Hematopoietic multipotent progenitor cell treated with erythropoietin and hydrocortisone succinate and interleukin-3 and kit ligand, for 17 days (in vitro differentiated cells): ENCODE measurements at places on chromosomes 3 and 15.

GRCh38 chr3:113261626-113262303 is 50.4 kb downstream of the BOC start:
- no peak for DNase-seq

- no peak for DNase-seq
Observed at GRCh38 chr3:37492977-37493471, 318.6 kb upstream of the LRRFIP2 start.

DNA sequence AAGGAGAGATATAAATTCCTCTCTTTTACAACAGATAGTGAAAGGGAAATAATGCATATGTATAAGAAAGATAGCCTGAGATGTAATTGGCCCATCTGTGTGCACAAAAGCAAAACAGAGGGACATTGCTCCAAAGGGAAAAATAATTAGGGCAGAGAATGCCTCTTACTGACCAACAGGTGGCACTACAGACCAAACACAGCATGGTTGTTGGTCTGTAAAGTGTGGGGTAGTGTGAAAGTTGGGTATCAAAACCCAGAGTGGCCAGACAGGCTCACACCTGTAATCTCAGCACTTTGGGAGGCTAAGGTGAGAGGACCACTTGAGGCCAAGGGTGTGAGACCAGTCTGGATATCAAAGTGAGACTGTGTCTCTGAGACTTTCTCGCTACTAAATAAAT is 4.5 kb upstream of the TLNRD1 start:
- no peak for DNase-seq

DNA sequence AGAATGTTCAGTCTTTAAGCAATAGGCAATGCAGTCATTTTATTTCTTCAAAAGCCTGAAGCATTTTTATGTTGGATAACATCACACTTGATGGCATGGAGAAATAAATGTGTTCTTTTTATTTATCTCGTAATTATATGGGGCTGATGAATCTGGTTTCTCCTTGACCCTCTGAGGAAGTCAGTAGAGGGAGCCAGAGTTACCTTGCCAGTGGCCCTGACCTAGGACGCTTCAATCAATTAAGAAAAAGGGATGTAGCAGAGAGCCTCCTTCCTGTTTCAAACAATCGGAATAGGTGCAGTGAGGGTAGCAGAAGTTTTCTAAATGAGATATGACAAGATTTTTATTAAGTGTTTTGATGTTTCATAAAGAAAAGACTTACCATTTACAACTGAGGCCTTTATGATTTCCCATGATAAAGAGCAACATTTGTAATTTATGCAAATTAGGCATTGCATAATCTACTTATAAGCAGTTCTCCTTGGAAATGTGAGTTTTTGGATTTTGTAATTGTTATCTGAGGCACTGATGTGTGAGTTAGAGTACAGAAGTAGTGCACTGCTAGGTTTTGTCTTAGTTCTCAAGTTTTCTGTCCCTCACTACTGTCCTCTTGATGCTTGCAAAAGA is 129.1 kb downstream of the RAP2B start:
- DNase-seq: no peak

GRCh38 chr3:43017593-43018195 is 38.6 kb downstream of the GASK1A start:
- DNase-seq: no peak

GRCh38 chr3:159432682-159433340 is 555.8 kb upstream of the IL12A start:
- DNase-seq: no peak

DNA sequence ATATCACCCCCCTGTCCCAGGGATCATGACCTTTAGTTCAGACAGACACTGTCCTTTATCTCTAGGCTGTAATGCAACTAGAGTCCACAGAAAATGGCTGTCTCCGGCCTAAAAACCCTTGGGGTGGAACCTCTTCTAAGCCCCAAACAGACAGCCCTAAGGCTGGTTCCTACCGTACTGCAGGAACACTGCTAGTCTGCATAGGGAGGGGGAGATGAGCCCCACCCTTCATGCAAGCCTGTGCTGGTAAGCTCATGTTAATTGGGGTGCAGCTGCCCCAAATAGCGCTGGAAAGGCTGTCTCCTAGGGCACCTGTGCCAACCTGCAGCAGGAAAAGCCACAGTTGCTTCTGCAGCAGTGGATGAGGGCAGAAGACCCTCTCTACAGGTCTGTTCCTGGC is 252.1 kb upstream of the MDFIC2 start:
- no peak for DNase-seq

GRCh38 chr3:76958274-76958673 is 81.6 kb upstream of the ROBO2 start:
- no peak for DNase-seq

GRCh38 chr3:124397088-124397487 is 333.2 kb upstream of the UMPS start:
- no peak for DNase-seq

DNA sequence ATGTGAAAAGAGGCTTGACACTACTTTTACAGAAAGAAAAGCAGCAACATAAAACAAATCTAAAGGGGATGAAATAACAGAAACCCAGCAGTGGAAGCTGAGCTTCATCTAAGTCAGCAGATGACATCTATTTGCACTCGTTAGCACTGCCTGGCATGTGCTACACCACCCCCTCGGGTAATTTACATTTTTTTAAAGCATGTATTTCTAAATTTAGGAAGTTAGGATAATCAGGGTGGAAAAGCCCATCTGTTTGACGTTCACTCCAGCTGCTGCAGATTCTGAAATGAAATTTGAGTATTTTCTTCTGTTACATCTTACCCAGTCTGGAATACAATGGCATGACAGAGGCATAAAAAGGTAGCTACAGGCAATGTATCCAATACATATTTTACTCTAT is 20.7 kb downstream of the IGSF11 start:
- no peak for DNase-seq

- no peak for DNase-seq
Observed at GRCh38 chr15:23686466-23687142, 501 bp downstream of the NDN start.

DNA sequence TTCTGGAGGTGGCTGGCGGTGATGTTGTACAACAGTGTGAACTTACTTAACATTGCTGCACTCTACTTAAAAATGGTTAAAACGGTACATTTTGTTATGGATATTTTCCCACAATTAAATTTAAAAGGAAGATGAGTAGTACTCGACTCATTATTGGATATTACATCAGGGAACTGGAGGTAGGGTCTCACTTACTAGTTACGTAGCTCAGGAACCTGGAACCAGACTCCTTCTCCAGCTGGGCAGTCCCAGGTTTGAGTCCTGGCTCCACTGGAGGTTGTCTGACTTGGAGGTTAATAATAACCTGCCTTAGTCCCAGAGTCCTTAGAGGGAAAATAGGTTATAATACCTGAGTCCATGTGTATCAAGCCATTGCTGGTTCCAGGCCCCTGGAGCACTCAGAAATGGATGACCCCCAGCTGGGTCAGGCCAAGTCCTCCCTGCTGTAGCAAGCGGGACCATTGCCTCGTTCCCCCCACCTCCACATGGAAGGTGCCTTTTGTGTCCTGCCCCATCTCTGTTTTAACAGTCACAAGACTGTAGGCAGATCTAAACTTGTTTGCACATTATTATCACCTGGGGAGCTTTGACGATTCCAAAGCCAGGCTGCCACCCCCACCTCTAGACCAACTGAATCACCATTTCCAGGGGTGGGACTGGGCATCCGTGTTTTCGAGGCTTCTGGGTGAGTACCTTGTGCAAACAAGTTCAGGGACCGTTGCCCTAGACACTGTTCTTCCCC is 126.6 kb downstream of the IGF1R start:
- no peak for DNase-seq

- no peak for DNase-seq
Observed at GRCh38 chr3:187550446-187550845, 119.7 kb downstream of the SST start.

DNA sequence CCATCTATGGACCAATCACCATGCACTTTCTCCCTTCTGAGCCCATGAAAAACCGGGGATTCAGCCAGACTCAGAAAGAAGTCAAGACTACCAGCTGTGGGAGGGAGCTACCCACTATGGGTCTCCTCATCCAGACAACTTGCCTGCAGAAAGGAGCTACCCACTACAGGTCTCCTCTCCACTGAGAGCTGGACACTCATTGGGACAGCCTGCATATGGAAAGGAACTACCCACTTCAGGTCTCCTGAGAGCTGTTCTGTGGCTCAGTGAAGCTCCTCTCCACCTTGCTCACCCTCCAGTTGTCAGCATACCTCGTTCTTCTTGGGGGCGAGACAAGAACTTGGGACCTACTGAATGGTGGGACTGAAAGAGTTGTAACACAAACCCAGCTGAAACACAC is 22.3 kb upstream of the ZBED2 start:
- no peak for DNase-seq

DNA sequence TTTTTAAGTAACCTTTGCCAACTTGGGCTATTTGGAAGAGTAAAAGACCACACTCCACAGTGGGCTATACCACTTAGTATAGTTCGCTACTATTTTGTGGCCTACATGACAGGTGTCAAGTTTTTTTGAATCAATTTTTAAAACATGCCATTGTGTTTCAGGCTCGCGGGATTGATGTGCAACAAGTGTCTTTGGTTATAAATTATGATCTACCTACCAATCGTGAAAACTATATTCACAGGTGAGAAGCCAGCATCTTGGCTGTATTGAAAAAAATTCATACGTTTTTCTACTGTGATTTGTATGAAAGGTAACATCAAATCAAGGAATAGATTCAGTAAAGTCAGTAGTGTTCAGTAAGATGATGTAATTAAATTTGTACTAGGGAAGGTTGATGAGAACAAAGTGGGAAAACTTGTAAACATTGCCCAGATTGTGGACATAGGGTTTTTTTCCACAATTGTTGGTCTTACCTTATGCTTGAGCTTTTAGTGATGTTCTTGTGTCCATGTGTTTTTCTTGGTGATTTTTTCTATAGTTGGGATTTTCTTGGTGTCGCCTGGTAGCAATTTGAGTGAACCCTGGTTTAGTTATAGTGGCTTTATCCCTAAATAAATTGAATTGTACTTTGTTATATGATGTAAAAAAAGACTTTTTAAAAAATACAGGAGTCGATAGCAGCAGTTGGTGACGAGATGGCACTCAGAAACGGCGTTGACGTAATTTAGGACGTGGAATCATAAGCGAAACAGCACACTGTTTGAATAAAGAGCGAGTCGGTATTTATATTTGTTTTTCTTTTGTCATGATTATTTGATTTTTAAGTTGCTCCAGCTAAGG is 4.5 kb downstream of the EIF4A2 start:
- no peak for DNase-seq

GRCh38 chr15:22884344-22884743 is 45.9 kb downstream of the NIPA2 start:
- DNase-seq: no peak

GRCh38 chr15:69734699-69735098 is 282.1 kb downstream of the RPLP1 start:
- DNase-seq: no peak

DNA sequence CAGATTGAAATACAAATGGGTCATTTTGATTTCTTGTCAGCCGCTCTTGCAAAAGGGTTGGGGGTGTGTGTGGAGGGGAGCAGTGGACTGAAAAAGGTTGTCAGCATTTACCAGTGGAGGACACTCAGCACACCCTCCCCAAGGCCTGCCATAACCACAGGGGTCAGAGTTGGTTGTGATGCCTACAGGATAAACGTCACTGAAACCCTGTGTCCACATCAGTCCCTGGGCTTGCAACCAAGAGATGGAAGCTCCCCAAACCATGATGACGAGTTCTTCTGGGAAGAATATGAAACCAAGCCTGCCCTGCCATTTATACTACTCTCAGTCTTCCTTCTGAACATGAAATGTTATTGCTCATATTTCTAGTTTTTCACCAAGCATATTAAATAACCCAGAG is 54.0 kb upstream of the UMPS start:
- DNase-seq: no peak

- DNase-seq: no peak
Observed at GRCh38 chr3:39254806-39255449, 24.9 kb downstream of the CX3CR1 start.

DNA sequence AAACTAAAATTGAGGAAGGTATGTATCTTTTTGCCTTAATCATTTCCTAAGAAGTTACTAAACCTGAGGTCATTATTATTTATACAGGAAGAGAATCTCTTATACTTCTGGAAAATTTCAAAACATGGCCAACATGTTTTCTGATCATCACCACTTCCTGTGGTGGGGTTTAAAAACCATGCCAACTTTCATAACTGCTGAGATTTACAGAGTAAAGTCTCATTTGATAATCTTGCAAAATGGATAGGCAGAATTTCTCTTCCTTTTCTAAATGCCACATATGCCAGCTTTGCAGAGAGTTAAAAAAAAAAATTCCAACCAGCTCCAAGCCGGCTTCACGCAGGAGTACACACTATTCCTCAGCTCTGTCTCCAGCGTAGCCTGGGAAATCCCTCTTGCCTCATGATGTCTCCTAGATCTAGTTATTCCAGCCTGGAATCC is 124.3 kb upstream of the SPRED1 start:
- DNase-seq: no peak

DNA sequence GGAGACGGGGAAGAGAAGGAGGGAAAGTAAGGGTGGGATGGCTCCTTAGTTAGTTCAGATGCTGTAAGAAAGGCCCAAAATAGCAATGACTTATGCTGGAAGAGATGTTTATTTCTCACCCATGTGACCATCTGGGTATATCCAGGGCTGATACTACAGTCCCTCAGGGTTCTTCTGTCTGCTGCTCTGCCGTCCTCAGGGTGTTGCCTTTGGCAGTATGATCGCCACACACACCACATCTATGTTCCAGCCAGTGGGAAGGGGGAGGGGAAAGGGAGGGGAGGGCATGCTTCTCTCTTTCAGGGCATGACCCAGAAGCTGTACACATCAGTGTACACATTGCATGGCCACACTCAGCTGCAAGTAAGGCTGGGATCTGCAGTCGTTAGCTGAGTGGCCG is 10.2 kb downstream of the CD276 start:
- DNase-seq: no peak

- peak; percentile 85 for DNase-seq
Observed at GRCh38 chr3:12868039-12869034, 27.0 kb upstream of the RPL32 start.

- no peak for DNase-seq
Observed at GRCh38 chr3:157360044-157360443, 76.6 kb upstream of the PTX3 start.

DNA sequence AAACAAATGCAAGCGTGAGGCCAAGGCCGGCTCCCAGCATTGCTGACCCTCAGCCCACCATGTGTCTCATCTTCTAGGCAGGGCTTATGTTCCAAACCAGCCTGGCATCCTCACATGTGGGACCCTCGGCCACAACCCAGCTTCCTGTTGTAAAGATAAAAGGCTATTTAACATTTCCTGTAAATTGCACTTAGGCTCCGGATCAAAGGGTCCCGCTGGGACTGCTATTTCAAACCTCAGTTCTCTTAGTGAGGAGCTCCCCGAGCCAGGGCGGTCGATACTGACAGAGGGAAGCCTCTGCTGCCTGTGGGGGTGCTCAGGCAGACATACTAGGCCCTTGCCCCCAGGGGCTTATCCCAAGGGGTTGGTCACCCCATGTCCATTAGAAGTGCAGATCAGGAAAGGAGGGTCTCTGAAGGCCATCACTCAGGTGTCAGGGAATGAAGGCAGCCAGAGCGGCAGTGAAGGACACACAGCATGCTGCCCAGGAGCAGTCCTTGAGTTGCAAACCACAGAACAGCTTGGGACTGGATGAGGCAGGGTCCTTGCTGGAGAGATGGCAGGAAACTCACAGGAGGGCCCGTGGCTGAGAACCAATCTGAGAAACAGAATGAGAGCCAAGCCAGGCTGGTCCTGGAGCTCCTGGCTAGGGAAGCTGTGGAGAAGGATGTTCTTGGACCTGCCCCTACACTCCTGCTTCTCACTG is 239.9 kb downstream of the TLE3 start:
- no peak for DNase-seq
